ENCODE measurements at places on chromosomes 2 and 18. TPM values are rescaled to one million over a fixed set of nuclear protein-coding genes. Genes with fewer than 3 reads are reported as not detected.

FAM98A gene
- total RNA-seq: 65.0 TPM

TNFRSF11A gene
- total RNA-seq: 7.8 TPM

- no peak for DNase-seq
Observed at GRCh38 chr2:65354773-65355172, 77.6 kb downstream of the SPRED2 start.

GRCh38 chr18:79532313-79533007 is 136.7 kb downstream of the NFATC1 start:
- no peak for DNase-seq

- DNase-seq: no peak
Observed at GRCh38 chr2:175161-175786, 88.6 kb downstream of the SH3YL1 start.

DNA sequence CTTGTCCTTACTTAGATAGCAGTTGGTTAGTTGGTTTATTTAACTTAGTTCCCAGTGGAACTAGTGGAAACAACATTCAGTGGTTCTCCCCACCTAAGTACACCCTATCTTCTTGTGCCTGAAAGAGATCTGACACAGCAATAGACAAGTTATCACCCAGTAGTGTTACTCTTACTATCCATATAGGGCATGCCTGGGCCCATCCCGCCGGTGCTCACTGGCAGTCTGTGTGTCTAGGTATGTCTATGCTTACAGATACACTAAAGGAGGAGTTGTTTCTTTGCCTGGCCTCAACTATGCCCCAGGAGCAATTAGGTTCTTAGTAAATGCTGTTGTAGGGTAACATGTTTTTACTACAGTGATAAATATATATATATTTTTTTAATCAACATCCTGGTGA is 12.0 kb upstream of the NRP2 start:
- no peak for DNase-seq

DNA sequence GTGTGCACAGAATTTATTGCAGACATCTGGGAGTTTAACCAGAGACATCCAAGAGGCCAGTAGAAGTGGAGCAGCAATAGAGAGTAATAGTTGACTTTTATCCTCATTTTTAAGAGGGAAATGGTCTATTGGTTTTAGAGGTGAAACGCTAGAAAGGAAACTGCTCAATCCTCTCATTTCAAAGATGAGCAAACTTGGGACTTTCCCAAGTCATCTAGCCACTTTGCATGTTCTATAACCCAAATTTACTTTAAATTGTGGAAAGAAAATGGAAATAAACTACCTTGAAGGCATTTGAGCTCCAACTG is 601.7 kb downstream of the ARHGAP15 start:
- no peak for DNase-seq

DNA sequence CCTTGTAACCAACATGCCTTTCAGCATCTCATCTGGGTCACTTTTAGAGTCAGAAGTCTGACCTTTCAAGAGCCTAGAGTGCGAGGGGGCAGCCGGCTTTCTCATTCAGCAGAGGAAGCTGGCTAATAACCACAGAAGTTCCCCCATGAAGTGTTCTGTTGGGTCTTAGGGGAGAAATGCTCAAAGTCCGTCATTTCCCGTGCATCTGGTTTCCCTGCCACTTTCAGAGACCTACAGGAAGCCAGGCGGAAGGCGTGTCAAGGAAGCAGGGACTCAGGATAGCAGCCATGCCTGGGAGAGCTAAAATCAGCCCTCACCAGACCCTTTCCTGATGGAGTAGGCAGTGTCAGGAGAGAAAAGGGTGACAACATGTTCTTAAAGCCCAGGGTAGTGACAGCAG is 301.8 kb upstream of the ID2 start:
- no peak for DNase-seq

DNA sequence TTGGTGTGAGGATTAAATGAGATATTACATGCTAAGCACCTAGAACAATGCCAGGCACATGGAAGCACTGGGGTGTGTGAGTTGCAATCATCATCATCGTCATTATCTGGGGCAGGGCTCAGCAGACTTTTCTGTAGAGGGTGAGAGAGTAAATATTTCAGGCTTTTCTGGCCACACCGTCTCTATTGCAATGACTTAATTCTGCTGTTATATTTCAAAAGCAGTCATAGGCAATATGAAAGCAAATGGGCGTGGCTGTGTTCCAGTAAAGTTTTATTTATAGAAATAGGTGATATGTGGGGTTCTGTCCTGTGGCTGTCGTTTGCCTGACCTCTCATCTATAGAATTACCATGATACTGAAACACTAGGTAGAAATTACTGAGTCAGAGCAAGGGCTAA is 60.6 kb downstream of the IL1R2 start:
- DNase-seq: no peak

GRCh38 chr2:28779001-28779400 is 27.4 kb downstream of the PPP1CB start:
- no peak for DNase-seq
